CD4-positive, alpha-beta T cell treated with Interleukin-21 for 1 hour (primary cell): ENCODE measurements at places on chromosomes 7 and 10.

DNA sequence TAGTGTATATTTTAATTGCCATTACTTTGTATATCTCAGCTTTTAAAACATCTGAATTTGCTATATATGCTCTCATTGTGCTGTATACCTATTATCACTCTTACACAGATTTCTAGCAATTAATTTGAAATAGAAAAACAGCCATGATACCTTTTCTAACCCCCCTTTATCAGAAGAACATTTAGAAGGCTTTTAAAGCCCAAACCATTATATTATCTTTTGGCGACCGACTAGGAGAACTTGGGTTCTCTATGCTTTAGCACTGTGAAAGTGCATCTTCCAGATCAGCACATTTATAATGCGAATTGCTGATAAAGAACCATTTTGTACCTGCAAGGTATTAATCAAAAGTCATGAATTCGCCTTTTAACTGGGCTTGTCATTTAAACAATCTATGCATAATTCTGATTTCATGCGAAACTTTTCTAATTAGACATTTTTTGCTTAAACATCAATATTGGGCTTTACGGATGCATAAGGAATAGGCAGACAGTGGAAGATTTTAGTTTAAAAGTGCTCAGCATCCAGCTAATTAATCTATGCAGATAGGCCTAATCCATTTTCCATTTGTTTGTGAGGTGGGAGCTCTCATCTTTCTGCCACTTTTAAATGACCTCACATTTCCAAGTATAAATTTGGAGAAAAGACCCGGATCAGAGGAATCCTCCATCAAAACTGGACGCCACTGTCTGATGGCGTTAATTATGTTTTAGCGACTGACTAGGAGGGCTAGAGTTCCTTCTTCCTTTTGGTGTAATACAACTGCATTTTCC is 1.2 kb upstream of the MLLT10 start:
- no peak for DNase-seq

GRCh38 chr7:32273297-32273696 is 203.1 kb upstream of the PDE1C start:
- no peak for DNase-seq

GRCh38 chr10:58512491-58513187 is at the start of gene BICC1:
BICC1 (plus strand) TSS chr10:58512872; CDS start chr10:58513144, 272 bp downstream.
- DNase-seq: no peak

DNA sequence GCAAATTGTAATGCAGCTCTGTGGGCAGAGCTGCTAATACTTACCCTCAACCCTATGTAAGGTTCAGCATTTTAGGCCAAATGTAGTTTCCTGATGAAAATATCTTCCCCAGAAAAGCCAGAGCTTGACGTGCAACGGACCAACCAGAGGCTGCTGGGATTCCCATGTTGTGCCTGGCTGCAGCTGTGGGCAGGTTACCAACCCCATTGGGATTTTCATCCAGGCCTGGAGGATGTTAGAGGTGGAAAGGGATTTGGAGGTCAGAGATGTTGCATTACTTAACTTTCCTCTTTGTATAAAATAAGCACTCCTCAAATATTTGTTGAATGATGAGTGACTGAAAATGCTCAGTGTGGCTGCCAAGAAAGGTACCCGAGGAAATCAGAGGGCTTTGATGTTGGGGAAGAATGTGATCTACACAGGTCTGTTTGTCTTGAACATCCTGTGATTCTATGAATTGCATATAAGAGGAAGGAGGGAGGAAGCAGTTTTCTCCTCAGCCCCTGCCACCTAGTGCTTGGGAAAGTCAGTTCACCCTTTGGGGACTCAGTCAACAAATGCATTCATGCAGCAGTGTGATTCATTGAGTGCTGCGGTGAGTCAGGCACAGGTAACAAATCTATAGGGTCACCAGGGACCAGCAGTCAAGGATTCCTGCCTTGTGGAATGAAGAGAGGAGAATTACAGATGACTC is 487.2 kb downstream of the RPS24 start:
- DNase-seq: no peak
